ENCODE measurements at places on chromosomes 2 and 18. TPM values are rescaled to one million over a fixed set of nuclear protein-coding genes. Genes with fewer than 3 reads are reported as not detected.
A peak's percentile ranks its signal among the peaks of the same experiment; 100 is the strongest.

- no peaks in the 10 kb centered on the region for H3K4me1 ChIP-seq
- DNase-seq: peak; percentile 7
- no peak overlapping the region for H3K27ac ChIP-seq
- no peaks in the 10 kb centered on the region for H3K36me3 ChIP-seq
These were observed 13.5 kb upstream of the PIEZO2 start for GRCh38 chr18:11162889-11163288.

- H3K27ac ChIP-seq: no peak overlapping the region
- H3K36me3 ChIP-seq: no peaks in the 10 kb centered on the region
- H3K27me3 ChIP-seq: no peaks in the 10 kb centered on the region
- no peaks in the 10 kb centered on the region for H3K4me1 ChIP-seq
- no peak for DNase-seq
These were observed 71.9 kb downstream of the SLC66A2 start for GRCh38 chr18:79879566-79879965.

DNA sequence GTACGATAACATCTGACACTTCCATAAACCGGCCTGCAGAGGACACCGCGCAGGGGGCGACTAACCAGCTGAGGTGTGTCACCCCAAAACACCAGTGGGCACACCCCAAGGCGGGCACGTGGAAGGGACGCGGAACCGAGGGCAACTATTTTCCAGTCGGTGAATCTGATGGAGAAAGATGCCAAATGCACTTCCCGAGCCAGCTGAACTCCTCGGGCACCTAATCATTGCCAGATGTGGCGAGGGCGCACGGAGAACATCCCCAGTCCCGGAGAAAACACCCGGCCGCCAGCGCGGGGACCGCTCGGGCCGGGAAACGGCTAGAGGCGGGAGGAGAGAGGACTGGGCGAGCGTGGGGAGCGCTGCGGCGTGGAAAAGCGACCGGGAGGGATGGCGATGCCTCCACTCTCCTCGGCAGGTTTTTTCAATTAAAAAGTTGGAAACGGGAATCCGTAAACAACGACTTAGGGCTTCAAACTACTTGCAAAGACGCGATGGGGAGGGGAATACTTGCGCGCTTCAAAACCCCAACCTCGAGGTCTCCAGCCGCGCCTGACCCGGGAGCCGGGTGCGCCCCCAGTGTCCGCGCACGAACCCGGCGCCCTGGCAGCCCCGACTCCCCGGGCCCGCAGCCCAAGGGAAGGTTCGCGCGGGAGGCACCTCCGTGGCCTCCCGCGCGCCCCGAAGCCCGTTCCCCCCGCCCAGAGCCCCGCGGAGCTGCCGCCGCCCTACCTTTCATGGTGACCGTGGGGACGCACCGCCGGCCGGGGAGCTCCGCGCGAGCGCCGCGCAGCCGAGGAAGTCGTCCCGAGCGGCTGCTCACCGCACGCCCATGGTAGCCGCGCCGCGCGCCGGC is 497 bp downstream of the COLEC12 start:
- no peak overlapping the region for H3K4me3 ChIP-seq
- H3K36me3 ChIP-seq: no peaks in the 10 kb centered on the region
- peak; percentile 50 for DNase-seq
- H3K27ac ChIP-seq: no peak overlapping the region
- H3K27me3 ChIP-seq: peaks cover 34% of the 10 kb centered on the region
- peaks cover 2% of the 10 kb centered on the region for H3K4me1 ChIP-seq

- H3K4me1 ChIP-seq: peaks cover 23% of the 10 kb centered on the region
- peak; percentile 82 for DNase-seq
- H3K27me3 ChIP-seq: no peaks in the 10 kb centered on the region
- H3K27ac ChIP-seq: peak overlapping the region; percentile 82
- H3K4me3 ChIP-seq: peak overlapping the region; percentile 65
These were observed 166.3 kb upstream of the SERTAD2 start for GRCh38 chr2:64819774-64820688.

GRCh38 chr2:16653083-16653375 is 12.6 kb downstream of the CYRIA start:
- no peak for DNase-seq
- no peak overlapping the region for H3K4me3 ChIP-seq
- H3K4me1 ChIP-seq: peaks cover 18% of the 10 kb centered on the region
- H3K36me3 ChIP-seq: no peaks in the 10 kb centered on the region
- H3K27ac ChIP-seq: no peak overlapping the region

Gene PLGLB1
- 0.85 TPM for total RNA-seq

GRCh38 chr2:181554061-181554830 is 97.1 kb downstream of the ITGA4 start:
- peaks cover 31% of the 10 kb centered on the region for H3K36me3 ChIP-seq
- H3K27me3 ChIP-seq: no peaks in the 10 kb centered on the region
- H3K4me1 ChIP-seq: no peaks in the 10 kb centered on the region
- no peak overlapping the region for H3K27ac ChIP-seq
- no peak overlapping the region for H3K4me3 ChIP-seq
- DNase-seq: no peak

Gene GPR45
- total RNA-seq: not detected

All from activated CD4-positive, alpha-beta T cell treated with anti-CD3 and anti-CD28 coated beads, Interleukin-2, amount 10 ng/mL, durations not matched to agents 24 days and 14 days (primary cell).